Astrocyte (in vitro differentiated cells and primary cell): ENCODE measurements at places on chromosomes 1 and 21. TPM values are rescaled to one million over a fixed set of nuclear protein-coding genes. Genes with fewer than 3 reads are reported as not detected.

The C1QC gene
- not detected in 2 replicates for total RNA-seq

DNA sequence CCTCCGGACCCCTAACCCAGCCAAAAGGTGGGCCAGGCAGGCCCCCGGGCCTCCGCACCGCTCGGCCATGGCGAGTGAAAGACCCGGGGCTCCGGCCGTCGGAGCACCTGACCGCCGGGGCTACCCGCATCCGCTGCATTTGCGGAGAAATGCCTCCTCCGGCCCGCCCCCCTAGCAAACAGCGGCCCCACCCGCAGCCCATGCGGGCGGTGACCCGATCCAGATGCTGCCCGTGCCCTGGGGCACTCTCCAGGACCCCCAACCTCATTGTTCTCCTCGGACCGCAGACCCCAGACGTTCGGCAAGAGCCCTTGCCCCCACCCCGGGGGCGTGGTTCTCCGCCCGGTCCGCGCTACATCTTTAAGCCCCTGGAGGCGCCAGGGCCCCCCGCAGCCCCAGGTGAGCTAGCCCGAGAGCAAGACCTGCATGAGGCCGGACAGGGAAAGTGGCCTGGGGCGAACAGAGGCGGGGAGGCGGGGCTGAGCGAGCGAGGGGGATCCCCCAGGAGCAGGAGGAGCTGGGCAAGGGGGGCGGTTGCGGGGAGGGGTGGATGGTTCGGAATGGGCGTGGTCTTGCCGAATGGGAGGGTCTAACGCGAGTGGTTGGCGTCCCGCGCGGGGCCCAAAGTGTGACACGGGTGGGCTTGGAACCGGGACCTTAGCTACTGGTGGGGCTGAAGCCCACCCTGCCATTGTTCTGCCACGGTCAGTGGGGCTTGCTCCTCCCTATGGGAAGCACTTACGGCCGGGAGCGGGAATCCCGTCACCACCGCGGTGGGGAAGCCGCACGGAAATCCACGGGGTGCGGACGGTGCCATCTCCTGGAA is 6.3 kb upstream of the CRYBG2 start:
- no peak for DNase-seq

DNA sequence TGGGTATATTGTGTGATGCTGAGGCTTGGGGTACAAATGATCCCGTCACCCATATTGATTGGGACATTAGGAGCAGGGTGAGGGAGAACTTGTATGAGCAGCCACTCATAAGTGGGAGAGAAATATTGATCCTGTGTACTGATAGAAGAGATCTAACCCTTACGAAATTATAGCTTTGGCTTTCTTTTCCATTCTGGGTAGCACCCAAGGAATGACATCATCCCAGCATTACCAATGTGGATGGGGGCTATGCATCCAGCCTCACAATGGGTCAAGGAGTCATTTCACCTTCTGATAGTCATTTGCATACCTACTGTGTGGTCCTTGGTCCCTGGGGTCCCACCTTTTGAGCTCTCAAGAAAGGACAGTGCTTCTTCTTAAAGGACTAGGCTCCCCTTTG is 1.9 kb upstream of the NAV1 start:
- DNase-seq, result no peak

GRCh38 chr1:154844297-154844681 is 25.8 kb downstream of the KCNN3 start:
- DNase-seq, result no peak

The ALPL gene
- total RNA-seq, result 24.3 and 45.4 TPM in 2 replicates

The HSPA6 gene
- 0.65 and 0.68 TPM in 2 replicates for total RNA-seq

The ITPKB gene
- total RNA-seq, result 10.5 and 10.9 TPM in 2 replicates
